ENCODE measurements at places on chromosomes 2 and 18.

GRCh38 chr2:10497797-10498251 lies 49.7 kb upstream of the ODC1 start:
- DNase-seq: peak; percentile 58

DNA sequence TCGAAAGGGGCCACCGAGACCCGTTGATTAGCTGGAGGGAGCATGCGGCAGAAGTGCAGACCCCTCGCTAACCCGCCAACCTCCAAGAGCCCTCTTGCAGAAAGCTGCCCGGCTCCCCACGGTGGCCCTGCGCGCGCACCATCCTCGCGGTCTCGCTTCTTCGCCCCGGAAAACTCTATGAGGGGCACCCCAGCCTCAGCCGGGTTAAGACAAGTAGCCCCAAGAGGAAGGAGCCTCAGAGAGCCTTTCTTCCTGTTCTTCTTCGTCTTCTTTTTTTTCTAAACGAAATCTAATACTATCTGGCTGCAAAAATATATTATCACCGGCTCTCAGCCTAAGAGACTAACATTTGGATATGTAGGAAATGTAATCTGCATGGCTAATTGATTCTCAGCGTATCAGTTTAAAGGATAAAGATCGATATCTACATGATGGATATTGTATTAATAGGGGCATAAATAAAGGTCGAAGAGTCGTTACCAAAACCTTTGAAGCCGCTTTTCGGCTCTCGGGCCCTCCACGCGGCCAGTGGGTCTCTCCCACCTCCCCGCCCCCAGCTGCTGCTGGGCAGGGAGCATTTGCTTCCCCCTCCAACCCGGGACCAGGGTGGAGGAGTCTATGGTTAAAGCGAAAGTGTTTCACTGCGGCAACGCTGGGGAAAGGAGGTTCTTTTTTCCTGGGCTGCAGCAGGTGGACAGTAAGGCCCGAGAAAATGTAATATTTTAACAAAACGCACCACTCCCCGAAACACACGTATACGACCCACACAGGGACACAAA lies 6.1 kb upstream of the PAX3 start:
- DNase-seq: no peak

- DNase-seq: peak; percentile 96
Observed at GRCh38 chr2:71742953-71743601, 289.7 kb downstream of the DYSF start.

DNA sequence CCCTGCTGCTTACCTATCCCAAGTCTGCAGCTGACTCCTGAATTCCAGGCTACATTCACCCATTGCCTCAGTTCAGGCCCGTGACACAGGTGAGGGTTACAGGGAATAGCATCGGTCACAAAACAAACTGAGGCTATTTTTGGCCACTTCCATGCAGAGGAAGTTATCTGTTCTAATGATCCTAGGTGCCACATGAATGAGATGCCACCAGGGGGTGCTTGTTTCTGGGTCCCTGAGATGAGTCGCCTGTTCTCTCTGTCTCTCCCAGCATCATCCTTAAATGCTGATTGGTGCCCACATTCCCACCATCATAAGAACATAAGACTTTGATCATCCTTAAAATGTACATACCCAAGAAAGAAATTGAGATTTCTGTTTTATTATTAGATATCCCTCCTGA lies 119.0 kb upstream of the CELF4 start:
- DNase-seq: no peak

- no peak for DNase-seq
Observed at GRCh38 chr2:96540136-96540535, 3.6 kb downstream of the ARID5A start.

GRCh38 chr2:241837197-241837965 lies 21.3 kb downstream of the PDCD1 start:
- DNase-seq: no peak

GRCh38 chr2:55861733-55862132 lies 61.8 kb downstream of the EFEMP1 start:
- DNase-seq: peak; percentile 57

- DNase-seq: peak; percentile 58
Observed at GRCh38 chr2:102143450-102143985, 972 bp downstream of the IL1R1 start.

GRCh38 chr18:36576339-36576738 lies 252.5 kb downstream of the TPGS2 start:
- no peak for DNase-seq

DNA sequence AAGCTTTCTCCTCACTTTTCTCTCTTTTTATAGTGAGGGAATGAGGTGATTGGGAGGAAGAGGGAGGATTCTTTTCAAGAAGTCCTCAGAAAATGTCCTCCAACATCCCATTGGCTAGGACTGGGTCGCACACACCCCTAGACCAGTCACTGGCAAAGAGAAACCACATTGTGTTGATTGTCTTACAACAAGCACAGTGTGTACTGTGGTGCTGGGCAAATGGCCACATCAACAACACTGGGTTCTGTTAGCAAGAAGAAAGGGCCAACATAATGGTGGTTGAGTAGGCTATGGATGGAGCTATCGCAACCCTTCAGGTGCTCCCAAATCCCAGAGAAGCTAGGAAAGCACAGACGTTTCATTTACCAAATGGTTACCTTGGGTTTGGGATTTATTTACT lies 18.7 kb upstream of the PTPN4 start:
- no peak for DNase-seq

GRCh38 chr2:42558827-42559226 lies 9.6 kb upstream of the MTA3 start:
- no peak for DNase-seq

GRCh38 chr2:158217593-158217992 lies 115.9 kb downstream of the UPP2 start:
- no peak for DNase-seq

- DNase-seq: no peak
Observed at GRCh38 chr18:59222341-59222740, 2.4 kb downstream of the GRP start.

GRCh38 chr18:45588376-45589355 lies 26.6 kb upstream of the SLC14A2 start:
- DNase-seq: peak; percentile 26

DNA sequence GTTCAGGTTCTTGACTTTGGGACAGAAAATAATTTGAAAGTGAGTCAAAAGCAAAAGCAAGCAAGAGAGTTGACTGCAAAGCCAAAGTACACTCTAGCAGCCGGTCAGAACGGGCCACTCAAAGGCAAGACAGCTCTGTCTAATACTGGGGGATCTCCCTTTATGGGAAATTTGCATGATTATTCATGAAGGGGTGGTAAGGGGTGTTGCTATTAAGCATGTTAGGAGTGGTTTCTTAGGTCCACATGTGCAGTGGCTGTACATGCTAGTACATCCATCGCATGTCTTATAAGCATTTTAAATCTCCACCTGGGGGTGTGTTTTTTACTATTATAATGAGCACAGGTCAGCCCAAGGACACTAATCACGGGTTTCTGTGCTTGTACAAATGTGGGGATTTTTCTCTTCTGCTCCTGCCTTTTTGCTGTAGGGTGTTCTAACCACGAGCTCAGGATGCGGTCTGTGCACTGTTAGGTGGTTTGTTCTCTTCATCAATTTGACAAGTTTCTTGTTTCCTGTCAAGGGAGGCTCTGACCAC lies 60.2 kb upstream of the SPP2 start:
- no peak for DNase-seq

DNA sequence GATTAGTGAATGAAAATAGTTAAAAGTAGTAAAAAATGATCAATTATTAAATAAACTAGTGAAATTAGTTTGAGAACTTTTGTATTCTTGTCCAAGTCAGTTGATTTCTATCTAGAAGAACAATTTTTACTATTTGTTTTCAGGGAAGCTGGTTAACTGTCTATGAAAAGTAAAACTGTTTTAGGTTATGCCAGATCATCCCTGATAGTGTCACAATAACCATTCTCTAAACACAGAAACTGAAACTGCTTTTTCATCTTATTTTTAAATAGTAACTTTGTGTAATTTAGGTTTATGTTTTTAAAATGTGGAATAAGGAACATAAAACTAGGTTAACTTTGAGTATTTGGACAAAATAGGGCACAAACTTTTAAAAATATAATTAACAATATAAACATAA lies 1087.2 kb downstream of the DPP10 start:
- no peak for DNase-seq

DNA sequence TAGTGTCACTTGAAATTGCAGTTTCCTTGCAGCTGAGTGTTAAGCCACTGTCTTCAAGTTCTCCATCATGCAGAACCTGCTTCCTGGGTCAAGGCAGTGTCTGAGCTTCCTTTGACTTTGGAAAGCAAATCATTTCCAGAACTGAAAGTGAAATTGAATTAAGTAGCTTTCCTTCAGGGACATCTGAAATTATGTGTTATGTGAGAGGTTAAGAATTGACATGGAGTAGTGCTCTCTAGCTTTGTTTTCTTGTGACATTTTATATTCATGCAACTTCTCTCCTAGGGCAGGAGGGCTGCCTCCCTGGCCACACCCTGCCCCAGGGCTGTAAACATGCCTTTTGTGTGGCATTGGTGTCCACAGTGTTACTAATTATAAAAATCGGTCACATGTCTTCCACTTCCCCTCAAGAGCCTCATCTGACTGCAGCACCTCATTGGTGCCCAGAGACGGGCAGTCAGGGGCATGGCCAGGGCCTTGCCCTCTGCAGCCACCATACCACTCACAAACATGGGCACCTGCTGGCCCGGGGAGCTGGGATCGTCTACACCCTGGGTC lies 14.4 kb downstream of the RAB12 start:
- DNase-seq: peak; percentile 35

- DNase-seq: no peak
Observed at GRCh38 chr2:207157731-207158130, 8.0 kb downstream of the KLF7 start.

DNA sequence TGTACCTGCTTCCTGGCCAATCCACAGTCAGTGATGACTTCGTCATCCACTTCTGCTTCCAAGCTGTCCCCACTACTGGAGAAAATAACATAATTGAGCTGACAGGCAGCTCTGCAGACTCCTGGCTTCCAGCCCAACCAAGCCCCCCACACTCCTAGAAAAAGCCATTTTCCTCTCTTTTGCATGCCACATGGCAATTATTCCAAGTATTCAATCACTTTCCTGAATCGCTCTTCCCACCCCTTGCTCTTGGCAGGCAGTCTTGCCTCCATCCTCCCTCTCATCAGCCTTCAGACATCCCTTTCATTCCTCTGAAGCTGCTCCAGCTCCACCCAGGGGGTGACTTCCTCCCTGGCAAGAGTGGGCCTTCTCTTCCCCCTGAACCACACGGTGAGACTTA lies 14.3 kb upstream of the ST8SIA5 start:
- no peak for DNase-seq

GRCh38 chr2:220188031-220188430 lies 560.6 kb downstream of the SLC4A3 start:
- peak; percentile 54 for DNase-seq

DNA sequence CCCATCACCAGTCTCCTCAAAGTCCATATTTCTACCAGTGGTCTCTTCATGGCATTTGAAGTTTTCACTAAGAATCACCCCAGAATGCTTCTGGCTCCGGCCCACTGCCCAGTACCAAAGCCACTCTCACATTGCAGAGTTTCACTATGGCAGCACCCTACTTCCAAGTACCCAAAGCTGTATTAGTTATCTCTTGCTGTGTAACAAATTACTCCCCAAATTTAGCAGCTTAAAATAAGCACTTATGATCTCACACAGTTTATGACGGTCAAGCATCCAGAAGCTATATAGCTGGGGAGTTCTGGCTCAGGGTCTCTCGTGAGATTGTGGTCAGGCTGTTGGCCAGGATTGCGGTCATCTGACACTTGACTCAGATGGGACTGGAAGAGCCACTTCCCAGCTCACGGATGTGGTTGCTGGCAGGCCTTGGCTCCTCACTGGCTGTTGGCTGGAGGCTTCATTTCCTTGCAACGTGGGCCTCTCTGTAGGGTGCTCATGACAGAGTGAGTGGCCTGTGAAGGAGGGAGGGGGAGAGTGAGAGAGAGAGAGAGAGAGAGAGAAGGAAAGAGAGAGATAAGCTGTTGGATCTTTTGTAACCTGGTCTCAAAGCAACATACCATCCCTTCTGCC lies 189.5 kb downstream of the CTIF start:
- DNase-seq: peak; percentile 99

DNA sequence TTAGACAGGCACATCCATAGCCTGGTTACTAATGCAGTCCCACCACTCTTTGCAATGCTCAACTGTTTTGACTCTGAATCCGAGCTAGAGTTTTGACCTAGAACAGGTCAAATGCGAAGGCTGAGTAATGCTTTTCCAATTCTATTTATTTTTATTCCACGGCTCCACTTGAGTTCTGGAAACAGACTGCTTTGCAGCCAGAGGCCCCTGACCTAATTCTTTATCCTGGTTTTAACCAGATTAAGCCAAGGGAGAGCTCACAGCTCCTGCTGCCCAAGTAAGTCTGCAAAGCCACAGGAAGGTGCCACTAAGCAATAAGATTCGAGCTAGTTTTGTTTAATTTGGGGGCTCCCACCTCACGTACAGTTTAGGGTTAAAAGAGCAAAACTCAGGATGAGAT lies 51.4 kb downstream of the MREG start:
- DNase-seq: no peak

DNA sequence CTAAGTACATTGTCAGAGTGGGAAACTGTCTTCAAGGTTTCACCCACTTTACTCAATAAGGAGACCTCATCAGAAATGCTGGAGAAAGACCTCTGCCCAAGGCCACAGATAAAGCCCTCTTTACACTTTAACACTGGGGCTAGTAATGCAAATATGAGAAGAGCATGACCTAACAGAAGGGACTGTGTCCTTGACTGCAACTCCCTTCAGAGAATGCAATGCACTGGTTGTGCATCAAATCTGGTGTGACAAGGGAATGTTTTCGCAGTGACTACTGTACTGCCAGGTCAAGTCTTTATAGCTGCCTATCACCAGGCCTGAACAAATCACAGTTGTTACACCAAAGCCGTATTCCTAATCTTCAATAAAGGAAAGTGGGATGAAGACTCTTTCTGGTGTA lies 28.6 kb downstream of the CDH19 start:
- no peak for DNase-seq

GRCh38 chr2:152200565-152201465 lies 25.3 kb upstream of the STAM2 start:
- peak; percentile 97 for DNase-seq

DNA sequence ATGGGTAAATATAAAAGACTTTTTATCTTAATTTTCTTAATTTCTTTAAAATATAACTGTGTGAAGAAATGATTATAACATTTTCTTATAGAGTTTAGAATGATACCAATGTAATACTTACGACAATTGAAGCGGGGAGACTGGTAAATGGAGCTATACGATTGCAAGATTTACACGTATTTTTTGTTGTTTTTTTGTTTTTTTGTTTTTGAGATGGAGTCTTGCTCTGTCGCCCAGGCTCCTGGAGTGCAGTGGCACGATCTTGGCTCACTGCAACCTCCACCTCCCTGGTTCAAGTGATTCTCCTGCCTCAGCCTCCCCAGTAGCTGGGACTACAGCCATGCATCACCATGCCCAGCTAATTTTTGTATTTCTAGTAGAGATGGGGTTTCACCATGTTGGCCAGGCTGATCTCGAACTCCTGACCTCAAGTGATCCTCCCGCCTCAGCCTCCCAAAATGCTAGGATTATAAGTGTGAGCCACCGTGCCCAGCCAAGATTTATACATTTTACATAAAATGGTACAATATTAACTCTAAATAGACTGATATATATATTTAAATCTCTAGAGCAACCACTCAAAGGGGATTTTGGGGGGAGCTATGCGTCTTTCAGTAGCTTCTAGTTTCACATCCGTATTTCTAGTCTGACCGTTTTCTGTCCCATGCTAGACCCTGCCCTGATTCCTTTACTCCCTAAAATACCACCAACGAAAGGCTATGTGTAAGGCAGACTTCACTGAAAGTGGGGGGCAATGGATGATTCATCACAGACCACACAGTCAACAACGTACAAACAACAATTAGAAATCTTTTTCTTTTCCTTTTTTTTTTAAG lies 28.2 kb upstream of the ATG16L1 start:
- no peak for DNase-seq

GRCh38 chr2:110910423-110910822 lies 178.1 kb downstream of the ACOXL start:
- DNase-seq: no peak
